ENCODE measurements at places on chromosomes 2 and 18.

DNA sequence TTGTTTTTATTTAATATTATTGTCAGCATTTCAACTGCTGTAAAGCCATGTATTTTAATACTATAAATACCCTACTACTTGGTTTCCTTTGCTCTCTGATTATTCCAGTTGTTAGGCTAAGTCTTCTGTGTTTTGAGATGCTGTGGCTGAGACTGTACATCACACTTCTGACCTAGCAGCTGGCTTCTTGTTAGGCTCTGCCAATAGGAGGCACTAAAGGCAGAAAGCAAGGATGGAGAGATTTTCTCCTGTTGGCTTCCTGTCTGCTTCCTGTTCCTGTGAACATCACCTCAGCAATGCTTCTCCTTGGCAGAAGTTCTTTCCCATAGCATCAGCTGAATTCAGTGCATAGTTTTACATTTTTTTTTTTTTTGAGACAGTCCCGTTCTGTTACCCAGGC is 68.3 kb upstream of the YPEL5 start:
- DNase-seq = no peak

GRCh38 chr2:112001136-112001715 is 53.8 kb upstream of the TMEM87B start:
- no peak for DNase-seq

DNA sequence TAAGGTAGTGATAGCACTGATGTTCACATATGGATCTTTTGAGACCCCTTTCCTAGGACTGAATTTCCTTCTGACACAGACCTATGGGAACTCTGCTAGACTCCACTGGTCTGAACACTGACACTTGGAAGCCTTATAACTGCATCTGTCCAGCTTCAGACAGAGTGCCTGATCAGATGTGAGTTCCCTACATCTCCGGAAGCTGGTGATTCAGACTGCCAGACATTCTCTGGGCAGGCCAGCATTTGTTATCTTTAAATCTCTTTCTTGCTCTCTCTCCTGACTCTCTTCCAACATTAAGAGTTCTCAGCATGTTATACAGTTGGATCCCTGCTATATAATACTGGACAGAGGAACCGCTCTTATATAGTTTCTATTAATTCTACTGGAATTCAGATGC is 408.5 kb downstream of the ZEB2 start:
- DNase-seq = no peak

- no peak for DNase-seq
Measured at GRCh38 chr2:48902521-48902920, 147.0 kb upstream of the LHCGR start.

DNA sequence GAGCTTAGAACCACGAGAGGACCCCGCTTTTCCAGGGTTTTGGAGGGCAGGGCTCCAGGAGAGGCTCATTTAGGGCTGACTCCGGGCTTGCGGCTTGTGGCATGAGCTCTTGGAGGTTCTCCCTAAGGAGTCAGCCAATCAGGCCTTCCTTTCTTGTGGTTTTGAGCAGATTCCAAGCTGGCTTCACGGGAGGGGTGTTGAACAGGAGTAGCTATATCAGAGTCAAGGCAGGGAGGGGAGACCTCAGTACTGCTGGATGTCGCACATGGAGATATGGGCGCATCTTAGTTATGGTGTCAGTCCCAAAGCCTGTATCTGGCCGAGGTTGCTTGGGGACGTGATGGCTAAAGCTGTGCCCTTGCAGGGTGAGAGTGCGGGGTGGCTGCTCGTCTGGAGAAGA is 98.6 kb downstream of the AGAP1 start:
- DNase-seq = no peak

- DNase-seq = no peak
Measured at GRCh38 chr2:108128249-108128648, 111.5 kb upstream of the SULT1C3 start.

DNA sequence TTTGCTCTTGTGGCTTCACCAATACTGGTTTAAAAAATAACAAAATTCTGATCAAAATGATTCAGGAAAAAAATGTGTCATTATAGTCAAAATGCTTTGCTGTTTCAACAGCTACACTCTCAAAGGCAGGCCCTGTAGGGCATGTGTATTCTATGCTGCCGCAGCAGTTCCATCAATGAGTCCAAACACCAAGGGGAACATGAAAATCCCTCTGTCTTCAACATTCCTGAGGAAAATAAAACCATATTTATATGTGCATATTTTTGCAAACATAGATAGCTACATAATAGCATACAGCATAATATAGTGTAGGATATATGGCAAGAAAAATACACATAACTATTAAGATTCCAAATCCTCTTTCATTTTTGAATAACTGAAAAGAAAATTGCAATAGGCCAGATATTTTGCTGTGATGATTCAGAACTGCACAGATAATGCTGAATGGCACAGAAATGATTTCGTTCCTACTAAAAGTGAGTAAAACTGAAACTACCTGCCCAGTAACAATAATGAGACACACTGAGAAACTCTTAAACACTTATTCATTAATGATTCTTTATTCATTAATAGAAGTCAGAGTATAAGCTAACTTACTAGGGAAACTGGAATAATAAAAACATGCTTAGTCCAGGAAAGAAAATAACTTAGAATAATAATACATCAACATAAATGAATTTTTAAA is 343.8 kb downstream of the SUCLG1 start:
- DNase-seq = no peak

GRCh38 chr2:85131116-85131515 is 2.1 kb upstream of the TCF7L1 start:
- no peak for DNase-seq

- peak; percentile 97 for DNase-seq
Measured at GRCh38 chr2:219497495-219498279, 1.0 kb upstream of the GMPPA start.

DNA sequence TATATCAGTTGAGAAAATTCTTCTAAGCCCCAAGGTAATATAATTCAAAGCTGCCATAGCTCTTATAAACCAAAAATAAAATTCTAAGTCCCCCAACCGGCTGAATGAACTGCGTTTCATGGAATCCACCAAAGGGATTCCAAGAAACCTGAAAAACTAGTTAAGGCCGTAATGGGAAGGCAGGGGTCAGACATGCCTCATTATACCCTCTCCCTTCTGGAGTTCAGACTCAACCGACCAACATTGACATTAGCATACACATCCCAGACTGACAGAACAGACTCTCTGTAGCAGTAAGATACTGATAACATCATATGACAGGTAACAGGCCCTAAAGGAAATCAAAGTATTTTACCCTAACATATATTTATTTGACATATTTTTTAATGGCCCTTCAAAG is 31.4 kb upstream of the PHLPP1 start:
- DNase-seq = no peak

DNA sequence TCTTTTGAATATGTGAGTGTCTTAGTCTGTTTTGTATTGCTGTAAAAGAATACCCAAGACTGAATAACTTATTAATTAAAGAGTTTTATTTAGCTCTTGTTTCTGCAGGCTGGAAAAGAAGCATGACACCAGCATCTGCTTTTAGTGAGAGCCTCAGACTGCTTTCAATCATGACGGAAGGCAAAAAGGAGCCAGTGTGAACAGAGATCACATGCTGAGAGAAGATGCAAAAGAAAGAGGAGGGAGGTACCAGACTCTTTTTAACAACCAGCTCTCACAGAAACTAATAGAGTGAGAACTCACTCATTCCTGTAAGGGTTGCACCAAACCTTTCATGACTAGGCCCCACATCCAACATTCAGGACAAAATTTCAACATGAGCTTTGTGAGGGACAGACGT is 101.6 kb upstream of the HNMT start:
- no peak for DNase-seq

- DNase-seq = no peak
Measured at GRCh38 chr2:228699888-228700287, 518.4 kb upstream of the SPHKAP start.

DNA sequence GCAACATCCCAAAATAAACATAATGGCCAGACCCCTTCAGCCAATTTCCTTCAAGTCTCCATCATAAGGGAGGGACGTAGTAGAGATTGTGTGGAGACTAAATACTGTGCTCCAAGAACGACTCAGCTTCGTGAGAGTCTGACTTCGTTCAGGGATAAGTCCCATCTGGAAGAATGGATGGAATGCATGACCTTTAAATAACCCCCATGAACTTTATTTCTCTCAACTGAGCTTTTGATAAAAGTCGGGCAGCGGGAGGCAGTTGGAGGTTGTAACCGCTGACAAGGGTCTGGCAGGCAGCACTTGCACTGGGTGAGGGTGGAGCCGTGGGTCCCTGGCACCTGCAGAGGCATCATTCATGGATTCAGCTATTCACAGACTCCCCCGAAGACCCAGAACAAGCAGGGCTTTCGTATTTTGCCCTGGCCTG is 115.9 kb downstream of the ZFP36L2 start:
- peak; percentile 82 for DNase-seq

GRCh38 chr2:159753797-159754196 is 41.5 kb downstream of the MARCHF7 start:
- DNase-seq = no peak

GRCh38 chr2:113198790-113199612 is 25.2 kb downstream of the PSD4 start:
- peak; percentile 80 for DNase-seq

DNA sequence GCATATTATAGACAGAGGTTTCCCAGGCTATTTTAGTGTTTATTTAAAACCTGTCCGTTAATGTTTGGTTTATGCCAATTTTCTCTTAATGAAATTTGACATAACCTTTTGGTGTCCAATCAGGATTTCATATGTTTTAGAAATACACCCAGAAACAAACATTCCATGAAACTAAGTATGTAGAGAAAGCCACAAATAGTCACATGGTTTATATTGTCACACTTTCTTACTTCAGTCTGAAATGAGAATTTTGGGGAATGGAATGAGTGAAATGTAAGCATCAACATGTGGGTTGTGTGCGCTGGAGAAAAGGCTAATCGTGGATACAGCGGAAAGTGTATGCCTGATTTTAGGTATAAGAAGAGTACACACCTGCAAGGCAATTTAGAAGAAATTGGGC is 277.0 kb upstream of the RAB12 start:
- DNase-seq = no peak

- DNase-seq = no peak
Measured at GRCh38 chr2:208479342-208479741, 72.8 kb downstream of the PTH2R start.

DNA sequence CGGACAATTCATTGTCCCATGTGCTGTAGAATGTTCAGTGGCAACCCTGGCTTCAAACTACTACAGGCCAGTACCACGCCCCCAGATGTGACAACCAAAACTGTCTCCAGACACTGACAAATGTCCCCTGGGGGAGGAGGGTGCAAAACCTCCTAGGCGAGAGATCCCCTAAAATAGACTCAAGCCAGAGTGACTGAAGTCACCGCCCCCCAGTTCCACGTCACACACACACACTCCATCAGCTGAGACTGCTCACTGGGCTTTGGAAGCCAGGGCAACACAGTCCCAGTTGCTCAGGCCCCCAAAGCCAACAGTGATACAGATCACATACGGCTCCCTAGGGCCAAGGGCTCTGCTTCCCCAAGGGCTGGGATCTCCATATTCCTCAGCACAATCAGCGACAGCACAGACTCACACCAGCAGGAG is 19.1 kb downstream of the HDAC4 start:
- DNase-seq = peak; percentile 44

DNA sequence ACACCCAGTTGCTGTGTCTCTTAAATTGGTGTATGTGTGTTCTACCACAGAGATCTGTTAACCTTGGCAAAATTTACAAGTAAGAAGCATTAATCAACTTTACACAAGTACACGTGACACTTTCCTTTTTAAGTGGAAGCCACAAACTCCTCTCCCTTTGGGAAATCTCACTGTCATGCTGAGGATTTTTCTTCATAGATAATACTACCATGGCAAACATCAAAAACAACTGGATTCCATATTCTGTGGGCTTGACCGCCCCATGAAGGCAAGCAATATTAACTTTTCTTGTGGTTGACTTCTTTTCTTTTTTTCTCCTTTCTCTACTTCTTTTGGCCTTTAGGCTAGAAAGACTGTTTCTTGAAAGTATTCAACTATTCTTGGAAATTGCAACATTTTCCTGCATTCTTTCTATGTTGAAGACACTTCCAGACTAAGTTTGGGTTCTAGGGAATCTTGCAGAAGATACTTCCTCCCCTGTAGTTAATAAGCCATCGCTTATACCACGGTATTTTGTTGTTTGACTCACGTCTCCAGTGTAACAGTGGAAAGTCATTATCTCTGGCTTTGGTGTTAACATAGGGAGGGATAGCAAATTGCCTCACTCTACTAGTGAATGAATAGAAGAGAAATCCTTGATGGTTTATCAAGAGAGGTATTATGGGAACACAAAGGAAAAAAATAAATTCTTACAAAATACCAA is 79.5 kb downstream of the SLC8A1 start:
- no peak for DNase-seq

GRCh38 chr18:75124551-75124950 is 84.4 kb downstream of the PTGR3 start:
- DNase-seq = no peak

GRCh38 chr18:63119647-63120046 is 199.9 kb downstream of the BCL2 start:
- no peak for DNase-seq

DNA sequence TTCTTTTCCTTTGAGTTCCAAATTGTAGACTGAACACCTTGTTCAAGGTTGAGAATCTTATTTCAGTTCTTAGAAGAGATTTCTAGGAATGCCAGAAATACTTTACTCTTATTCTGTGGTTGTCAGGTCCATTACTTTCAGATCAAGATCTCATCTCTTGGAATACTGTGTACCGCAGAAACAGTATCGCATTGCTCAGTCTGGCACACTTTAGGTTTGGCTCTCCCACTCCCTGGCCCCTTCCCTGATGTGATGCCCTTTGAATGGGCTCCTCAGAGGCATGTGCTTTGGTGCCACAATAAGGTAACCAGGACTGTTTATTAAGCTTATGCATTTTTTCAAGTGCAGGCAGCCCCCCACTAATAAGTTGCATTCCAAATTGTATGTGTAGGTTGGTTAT is 244.7 kb upstream of the FOSL2 start:
- no peak for DNase-seq

DNA sequence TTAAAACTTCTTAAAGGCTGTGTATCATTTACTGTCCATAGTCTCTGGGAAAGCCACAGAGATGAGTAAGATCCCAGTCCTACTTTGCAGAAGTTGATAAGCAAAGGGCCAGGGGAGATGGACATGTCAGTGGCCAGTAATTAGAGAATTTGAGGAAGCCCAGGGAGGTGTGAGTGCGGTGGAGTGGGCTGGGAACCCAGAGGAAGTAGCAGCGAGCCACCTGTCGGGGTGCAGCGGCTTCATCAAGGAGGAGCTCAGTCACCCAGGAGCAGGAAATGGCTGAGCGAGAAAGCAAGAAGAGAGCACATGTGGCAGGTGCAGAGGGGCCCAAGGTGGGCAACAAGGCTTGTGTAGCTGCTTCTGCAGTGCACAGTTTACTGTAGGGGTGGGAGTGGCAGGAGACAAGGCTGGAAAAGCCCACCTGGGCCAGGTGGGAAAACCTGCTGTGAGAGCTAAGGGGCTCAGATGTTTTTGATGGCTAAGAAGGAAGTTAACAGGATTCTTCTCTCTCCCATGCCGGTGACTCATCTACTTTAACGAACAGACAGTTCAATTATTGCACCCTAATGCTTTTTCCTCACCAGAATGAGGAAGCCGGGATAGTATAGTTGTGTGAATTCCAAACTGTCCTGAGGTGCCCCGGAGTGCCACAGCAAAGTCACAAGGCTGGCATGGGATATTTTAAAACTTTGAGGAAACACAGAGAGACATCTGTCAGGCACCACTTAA is 34.8 kb upstream of the MGAT5 start:
- DNase-seq = no peak
